ENCODE measurements at places on chromosomes 7 and 10. TPM values are rescaled to one million over a fixed set of nuclear protein-coding genes. Genes with fewer than 3 reads are reported as not detected.

The SPDYE16 gene
- not detected for total RNA-seq

The CPA2 gene
- not detected for total RNA-seq

The MSRB2 gene
- 9.0 TPM for total RNA-seq

The NUTM2B gene
- under 0.01 TPM for total RNA-seq

The DRGX gene
- not detected for total RNA-seq

The DNAJC12 gene
- 3.9 TPM for total RNA-seq

The PTF1A gene
- not detected for total RNA-seq

The SFXN2 gene
- total RNA-seq, result 6.8 TPM

The PAOX gene
- 3.1 TPM for total RNA-seq

The SFXN3 gene
- 51.2 TPM for total RNA-seq

The DYNC1I1 gene
- 14.0 TPM for total RNA-seq

The POU6F2 gene
- not detected for total RNA-seq

The CASP2 gene
- total RNA-seq, result 12.3 TPM

The GRID1 gene
- under 0.01 TPM for total RNA-seq

The BICC1 gene
- not detected for total RNA-seq

The RELN gene
- total RNA-seq, result 413 TPM

The C10orf67 gene
- total RNA-seq, result not detected

The CDC14C gene
- total RNA-seq, result not detected

The HOXA10 gene
- 2.3 TPM for total RNA-seq

The FGL2 gene
- total RNA-seq, result 0.13 TPM

The MRLN gene
- not detected for total RNA-seq

The AHR gene
- 85.4 TPM for total RNA-seq

The PPP1R17 gene
- total RNA-seq, result not detected

The CRYGN gene
- total RNA-seq, result not detected

The AGMO gene
- 0.51 TPM for total RNA-seq

All from dermis microvascular lymphatic vessel endothelial cell (primary cell).